Naive thymus-derived CD4-positive, alpha-beta T cell (primary cell): ENCODE measurements at places on chromosomes 7 and 10. TPM values are rescaled to one million over a fixed set of nuclear protein-coding genes. Genes with fewer than 3 reads are reported as not detected.

LIPF gene
- not detected for polyA plus RNA-seq

GBX1 gene
- polyA plus RNA-seq: not detected

NEUROG3 gene
- polyA plus RNA-seq: not detected

HMX2 gene
- polyA plus RNA-seq: 0.14 TPM

DENND2A gene
- polyA plus RNA-seq: not detected

GRM3 gene
- polyA plus RNA-seq: not detected

PRSS37 gene
- polyA plus RNA-seq: not detected

ZNF33B gene
- polyA plus RNA-seq: 19.9 TPM

MLXIPL gene
- not detected for polyA plus RNA-seq

CHRM2 gene
- polyA plus RNA-seq: not detected

DNA sequence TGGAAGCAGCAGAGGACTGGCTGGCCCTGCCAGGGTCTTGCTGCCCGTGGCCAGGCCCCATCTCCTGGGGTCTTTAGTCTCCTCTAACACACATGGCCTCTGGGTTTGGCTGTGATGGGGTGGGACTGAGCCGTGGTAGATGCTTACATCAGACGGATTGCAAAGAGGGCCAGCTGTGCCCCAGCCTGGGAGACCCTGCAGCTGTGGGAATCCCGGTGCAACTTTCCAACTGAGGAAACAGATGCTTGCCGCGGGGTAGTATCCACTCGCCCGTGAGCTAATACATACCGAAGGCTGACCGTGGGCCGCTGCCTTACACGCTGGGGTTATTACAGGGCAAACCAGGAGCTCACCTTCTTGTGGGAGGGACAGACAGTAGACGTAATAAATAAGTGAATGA is 24.1 kb upstream of the SH2B2 start:
- DNase-seq: no peak

- no peak for DNase-seq
Observed at GRCh38 chr7:150971242-150972022, 6.7 kb downstream of the KCNH2 start.

GRCh38 chr7:117559391-117559790 is 79.6 kb downstream of the CFTR start:
- no peak for DNase-seq

- DNase-seq: no peak
Observed at GRCh38 chr10:46283580-46284285, 3.1 kb upstream of the ANTXRL start.

DNA sequence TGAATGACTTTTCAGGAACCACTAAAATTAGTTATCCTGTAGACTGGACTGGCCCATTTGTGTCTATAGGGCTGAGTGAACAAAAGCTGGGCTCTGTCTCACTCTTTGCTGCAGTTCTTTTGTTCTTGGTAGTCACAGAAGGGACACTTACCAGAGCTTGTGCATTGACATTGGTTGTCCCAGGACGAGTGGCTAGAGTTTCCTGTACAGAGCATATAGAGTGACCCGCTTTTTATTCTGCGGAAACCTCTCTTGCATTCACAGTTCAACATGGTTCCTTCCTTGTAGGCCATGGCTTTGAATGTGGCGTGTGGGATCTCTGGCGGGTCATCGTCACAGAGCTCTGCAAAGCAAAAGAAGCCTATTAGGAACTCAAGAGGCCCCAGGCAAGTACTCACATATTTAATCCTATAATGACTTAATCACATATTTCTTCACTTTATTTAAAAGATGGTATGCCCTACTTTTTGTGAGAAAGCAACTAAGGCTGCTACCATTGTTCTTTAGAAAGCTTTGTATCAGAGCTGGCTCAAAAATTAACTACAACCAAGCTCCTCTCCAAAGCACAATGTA is 36.4 kb downstream of the IL2RA start:
- no peak for DNase-seq

- DNase-seq: no peak
Observed at GRCh38 chr7:128713794-128714193, 25.4 kb upstream of the CALU start.

DNA sequence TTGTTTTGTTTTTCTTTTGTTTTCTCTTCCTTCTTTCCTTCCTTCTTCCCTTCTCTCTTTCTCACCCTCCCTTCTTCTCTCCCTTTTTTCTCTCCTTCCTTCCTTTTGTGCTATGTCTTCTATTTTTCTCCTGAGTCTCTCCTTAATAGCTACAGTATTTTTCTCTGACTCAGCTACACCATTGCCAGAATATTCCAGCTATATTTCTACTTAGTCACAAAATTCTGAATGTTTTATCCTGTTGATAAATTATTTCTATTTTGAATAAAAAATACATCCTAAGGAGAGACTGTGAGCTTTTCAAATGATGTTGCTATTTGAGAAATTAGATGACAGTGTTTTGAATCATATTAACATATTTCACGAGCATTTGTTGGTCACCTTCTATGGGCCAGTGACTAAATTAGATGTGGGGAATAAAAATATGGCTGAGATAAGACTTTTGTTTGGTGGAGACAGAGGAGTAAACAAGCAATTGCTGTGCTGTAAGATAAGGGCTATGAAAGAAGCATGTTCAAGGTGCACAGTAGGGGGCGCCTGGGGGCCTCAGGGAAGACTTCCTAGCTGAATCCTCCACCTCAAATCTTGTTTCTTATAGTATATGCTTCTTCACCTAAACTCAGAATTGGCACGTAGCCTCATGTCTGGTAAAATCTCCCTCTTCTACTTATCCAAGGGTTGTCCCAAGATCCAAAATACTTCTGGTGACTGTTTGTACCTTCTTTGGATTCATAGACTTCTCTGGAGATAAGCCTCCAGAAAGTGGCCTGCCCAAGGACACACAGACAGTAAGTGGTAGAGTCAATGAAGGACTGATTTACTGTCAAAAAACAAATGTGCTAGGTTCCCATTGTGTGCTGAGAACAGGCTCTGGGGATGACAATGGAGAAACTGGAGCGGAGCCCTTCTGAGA is 115.5 kb upstream of the CREB5 start:
- DNase-seq: peak; percentile 49

GRCh38 chr7:99837649-99838361 is 10.0 kb downstream of the CYP3A43 start:
- no peak for DNase-seq

DNA sequence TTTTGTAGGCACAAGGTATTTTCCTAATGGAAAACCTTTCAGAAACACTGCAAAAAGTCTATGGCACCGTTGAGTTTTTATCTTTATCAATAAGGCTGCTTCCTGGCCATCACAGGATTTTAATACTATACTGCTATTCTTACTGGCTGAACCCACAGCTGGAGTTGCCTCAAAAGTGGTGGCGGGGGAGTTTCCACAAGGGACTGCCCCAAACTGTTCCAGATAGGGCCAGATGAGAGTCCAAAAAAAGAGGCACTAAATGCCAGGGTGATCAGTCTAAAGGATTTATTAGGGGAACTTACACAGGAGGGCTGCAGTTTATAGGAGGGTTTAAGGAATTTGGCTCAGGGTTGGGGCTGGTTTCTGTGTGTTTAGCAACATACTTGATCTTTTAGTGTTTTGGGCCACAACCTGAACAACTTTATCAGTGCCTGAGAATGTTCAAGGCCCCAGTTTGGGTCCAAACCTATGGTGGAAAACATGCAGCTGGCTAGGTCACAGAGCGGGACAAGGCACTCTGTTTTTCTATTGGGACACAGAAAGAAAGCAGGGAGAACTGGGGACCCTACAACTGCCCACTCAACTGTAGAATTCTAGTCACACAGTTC is 41.4 kb downstream of the STAM start:
- no peak for DNase-seq

- DNase-seq: no peak
Observed at GRCh38 chr10:77946084-77946483, 19.5 kb upstream of the DLG5 start.

GRCh38 chr10:61279400-61279799 is 173.8 kb downstream of the TMEM26 start:
- DNase-seq: no peak

- no peak for DNase-seq
Observed at GRCh38 chr7:155381852-155382801, 75.8 kb upstream of the EN2 start.

GRCh38 chr7:32015133-32015532 is 55.1 kb downstream of the PDE1C start:
- DNase-seq: no peak

- DNase-seq: no peak
Observed at GRCh38 chr10:26743091-26743490, 45.6 kb downstream of the PDSS1 start.

GRCh38 chr10:34252111-34252510 is 563.0 kb downstream of the PARD3 start:
- DNase-seq: no peak

- DNase-seq: peak; percentile 55
Observed at GRCh38 chr10:124636271-124636995, 107.7 kb downstream of the FAM53B start.

DNA sequence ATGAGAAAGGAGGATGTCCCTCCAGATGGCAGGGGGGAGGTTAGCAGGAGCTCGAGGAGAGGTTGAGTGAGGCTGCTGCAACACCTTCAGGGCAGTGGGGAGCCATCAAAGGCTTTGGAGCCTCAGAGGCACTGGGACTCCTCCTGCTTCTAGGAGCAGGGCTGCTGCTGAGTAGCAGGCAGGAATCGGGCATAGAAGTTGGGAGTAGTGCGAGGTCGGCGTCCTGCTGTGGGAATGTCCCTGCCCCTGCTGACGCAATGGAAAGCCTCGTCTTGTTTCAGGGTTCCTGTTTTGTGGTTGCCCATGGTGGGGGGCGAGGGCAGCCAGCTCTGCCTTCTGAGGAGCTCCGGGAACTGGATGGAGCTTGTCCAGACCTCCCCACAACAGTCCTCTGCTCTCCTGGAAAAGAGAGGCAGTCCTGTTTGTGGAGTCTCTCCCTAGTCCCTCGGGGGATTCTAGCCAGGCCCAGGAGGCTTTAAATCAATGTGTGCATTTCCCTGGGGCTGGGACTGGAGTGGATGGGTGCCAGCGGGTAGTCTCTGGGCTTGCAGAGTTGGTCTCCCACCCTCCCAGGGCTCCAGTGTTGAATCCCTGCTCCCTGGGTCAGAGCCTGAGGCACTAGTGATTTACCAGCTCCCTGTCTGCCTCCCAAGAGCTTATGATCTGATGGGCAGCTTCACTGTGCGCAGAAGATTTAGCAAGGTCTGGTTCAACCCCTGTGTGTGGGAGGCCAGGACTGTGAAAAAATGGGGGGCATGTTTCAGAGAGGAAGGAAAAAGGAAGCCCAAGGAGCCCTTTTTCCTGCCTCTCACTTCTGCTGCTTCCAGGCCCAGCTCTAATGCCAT is 98.7 kb upstream of the PPIF start:
- no peak for DNase-seq

GRCh38 chr10:86401588-86402282 is 35.1 kb upstream of the GRID1 start:
- peak; percentile 40 for DNase-seq

DNA sequence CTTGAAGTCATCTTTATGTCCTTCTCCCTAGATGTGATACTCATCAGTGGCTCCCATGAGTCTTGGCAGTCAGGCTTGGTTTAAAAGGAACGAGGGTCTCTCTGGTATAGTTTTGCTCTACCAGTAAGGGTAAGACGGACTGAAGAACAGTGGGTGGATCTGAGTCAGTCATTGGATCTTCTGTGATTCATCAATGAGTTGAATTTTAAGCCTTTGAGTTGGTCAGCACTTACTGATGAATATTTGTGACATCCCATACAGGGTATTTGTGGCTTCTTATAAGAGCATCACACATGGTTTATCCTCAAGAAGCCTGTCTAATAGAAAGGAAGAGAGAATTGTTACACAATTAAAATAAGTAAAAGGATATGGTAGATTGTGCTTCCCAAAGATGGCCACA is 87.3 kb upstream of the NAMPT start:
- no peak for DNase-seq
